ENCODE measurements at places on chromosomes 16 and 17.

GRCh38 chr17:10888858-10889257, 51.0 kb upstream of the PIRT start:
- DNase-seq = no peak

DNA sequence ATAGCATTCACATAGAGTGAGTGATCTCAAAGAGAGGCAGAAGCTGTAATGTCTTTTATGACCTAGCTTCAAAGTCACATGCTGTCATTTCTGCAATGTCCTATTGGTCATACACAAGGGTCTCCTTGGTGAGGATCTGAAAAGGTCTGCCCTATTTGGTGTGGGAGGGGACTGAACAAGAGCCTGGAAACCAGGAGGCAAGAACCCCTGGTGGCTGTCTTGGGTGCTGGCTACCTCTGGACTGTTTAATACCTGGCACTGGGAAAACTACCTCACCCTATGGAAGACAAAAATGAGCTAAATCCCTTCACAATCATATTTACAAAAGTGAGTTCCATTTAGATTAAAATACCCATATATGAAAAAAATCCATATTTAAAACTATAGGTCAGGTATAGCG, 9.0 kb downstream of the KCTD13 start:
- DNase-seq = no peak

- no peak for DNase-seq
Observed at GRCh38 chr17:8445536-8445935, 9.9 kb downstream of the NDEL1 start.

- DNase-seq = no peak
Observed at GRCh38 chr16:86037999-86038925, 139.3 kb downstream of the IRF8 start.

DNA sequence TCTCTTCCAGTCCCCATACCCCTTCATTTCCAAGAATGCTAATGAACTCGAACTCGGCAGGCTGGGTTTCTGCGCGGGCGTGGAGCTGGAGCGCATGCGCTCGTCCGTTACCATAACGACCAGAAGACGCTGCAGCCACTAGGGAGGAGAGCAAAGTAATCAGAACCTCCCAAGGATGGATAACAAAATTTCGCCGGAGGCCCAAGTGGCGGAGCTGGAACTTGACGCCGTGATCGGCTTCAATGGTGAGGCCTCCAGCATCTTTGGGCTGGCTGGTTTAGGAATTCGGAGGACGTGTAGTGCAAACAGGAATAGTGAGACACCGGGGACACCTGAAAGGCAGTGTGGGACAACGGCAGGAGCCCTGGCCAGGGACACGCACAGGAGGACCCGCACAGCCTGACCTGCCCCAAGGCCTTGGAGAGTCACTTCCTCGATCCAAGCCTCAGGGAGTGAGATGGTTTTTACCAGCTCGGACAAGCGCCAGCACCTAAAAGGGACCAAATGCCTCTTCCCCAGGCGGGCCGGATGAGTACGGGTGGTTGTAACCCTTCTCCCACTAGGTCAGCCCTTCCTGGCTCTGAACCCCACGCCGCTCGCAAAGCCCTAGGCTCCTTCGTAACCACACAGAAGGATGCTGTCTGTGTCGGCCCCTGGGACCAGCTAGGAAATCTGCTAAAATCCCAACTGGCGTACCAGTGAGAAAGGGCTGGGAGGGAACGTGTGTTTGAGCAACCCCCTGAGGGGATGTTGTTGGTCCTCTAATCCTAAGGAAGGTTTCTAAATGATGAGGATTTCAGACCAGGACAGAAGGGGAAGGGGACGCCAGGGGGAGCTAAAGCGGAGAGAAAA, at the start of gene CFAP52:
Gene CFAP52, plus strand, starts transcription at position 122 of the 852 bp plus-strand sequence. Its CDS starts 54 bp downstream, at position 176.
- DNase-seq = peak; percentile 81

DNA sequence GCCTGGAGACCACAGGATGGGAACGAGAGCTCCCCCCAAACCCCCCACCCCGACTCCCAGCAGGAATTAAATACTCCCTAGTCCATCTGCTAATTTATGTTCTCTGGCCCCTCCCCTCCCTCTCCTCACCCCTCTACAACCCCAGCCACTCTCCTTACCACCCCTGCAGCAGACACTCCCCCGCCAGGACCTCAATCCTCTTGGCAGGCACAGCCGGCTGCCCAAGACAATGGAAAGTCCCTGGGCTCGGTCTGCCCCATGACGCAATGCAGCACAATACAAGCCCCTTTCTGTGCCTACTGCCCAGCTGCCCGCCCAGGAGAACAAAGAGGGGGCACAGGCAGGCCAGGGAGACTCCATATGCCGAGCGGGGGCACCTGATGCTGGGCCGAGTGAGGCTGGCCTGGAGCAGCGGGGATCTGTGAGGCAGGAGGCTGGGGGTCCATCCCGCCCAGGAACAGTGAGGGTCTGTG, 30.3 kb upstream of the CDC42EP4 start:
- no peak for DNase-seq

- DNase-seq = no peak
Observed at GRCh38 chr17:2233441-2233947, 70.1 kb downstream of the SMG6 start.

DNA sequence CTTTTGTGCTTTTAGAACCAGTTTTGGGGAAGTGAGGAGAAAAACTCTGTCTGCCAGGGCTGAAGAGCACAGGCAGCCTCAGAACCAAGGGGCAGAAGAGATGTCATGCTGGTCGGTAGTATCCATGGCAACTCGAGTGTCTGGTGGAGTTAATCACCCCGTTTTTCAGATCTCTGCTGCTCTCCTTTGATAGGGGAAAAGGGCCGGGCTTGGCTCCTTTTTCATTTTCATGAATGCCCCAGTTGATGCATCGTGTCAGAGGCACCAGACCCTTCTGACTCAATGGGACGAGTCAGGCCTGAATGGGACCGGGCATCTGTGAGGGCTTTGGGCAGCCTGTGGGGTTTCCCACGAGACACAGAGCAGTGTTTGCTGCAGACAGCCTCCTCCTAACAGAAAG, 304.6 kb downstream of the ABCC12 start:
- no peak for DNase-seq

GRCh38 chr17:79878329-79878947, 39.2 kb upstream of the CBX4 start:
- no peak for DNase-seq

DNA sequence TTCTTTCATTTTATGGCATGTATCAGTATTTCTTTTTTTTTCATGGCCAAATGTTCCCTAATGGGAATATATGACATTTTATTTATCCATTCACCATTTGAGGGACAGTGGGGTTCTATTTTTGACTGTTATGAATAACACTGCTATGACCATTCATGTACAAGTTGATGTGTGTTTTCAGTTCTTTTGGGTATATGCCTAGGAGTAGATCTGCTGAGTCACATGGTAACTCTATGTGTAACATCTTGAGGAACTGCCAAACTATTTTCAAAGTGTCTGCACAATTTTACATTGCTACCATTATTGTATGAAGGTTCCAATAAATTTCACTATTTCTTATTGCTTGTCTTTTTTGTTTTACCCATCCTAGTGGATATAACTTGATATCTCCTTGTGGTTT, 223.0 kb downstream of the TANC2 start:
- DNase-seq = no peak

DNA sequence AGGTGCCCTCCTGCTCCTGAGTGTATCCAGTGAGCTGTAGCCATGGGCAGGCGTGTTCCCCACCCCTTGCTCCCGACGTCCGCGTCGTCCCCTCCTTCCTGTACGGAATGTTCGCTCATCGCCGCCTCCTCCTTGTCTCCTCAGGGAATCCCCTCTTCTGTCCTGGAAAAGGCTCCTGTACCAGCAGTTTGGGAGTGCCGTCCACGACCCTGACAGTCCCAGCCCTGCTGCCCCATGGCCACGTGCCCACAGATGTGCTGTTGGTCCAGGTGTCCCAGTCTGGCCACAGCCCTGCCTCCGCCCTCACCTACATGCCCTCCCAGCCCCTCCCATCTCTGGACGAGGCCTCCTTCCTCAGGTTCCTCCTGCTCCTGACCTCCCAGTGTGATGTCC, 30.2 kb downstream of the OR1D5 start:
- no peak for DNase-seq

- DNase-seq = peak; percentile 83
Observed at GRCh38 chr16:31105677-31106213, 2.4 kb upstream of the BCKDK start.

DNA sequence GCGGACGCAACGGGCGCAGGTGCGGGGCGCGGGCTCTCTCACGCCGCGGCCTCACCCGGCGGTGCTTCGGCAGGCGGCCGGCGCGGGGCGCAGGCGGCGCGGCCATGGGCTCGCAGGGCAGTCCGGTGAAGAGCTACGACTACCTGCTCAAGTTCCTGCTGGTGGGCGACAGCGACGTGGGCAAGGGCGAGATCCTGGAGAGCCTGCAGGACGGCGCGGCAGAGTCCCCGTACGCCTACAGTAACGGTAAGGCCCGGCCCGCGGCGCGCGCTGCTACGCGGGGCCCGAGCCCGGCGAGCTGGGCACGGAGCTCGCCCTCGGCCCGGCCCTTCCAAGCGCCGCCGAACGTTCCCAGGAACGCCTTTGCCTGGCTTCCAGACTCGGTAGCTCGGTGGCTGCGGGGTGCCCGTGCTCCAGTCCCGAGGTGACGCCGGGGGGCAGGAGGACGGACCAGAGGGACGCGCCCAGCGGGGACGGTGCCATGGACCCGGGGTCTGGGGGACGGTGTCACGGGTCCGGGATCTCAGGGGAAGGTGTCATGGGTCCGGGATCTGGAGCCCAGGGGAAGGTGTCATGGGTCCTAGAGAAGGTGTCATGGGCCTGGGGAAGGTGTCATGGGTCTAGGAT, 435 bp downstream of the RAB40C start:
- no peak for DNase-seq

DNA sequence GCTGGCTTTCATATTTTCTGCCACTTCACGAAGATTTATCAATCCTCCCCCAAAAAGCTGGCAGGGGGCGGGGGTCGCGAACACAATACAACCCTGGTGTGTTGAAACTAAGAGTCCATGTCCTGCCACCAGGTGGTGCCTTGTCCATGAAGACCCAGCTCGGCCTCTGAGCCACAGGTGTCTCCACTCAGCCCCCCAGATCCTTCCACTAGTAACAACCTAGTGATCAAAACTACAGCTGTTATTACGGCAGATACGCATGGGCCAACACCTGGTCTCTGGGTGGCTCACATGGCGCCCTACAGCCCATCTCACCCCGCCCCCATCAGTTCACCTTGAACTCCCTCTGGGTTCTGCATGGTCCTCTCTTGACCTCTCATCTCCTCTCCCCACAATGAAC, 27.7 kb downstream of the USP7 start:
- peak; percentile 28 for DNase-seq

- DNase-seq = no peak
Observed at GRCh38 chr17:15900871-15901270, 44.1 kb upstream of the ADORA2B start.

- no peak for DNase-seq
Observed at GRCh38 chr16:85935391-85935973, 36.5 kb downstream of the IRF8 start.

GRCh38 chr16:69942627-69943170, 8.4 kb upstream of the CLEC18A start:
- DNase-seq = no peak

DNA sequence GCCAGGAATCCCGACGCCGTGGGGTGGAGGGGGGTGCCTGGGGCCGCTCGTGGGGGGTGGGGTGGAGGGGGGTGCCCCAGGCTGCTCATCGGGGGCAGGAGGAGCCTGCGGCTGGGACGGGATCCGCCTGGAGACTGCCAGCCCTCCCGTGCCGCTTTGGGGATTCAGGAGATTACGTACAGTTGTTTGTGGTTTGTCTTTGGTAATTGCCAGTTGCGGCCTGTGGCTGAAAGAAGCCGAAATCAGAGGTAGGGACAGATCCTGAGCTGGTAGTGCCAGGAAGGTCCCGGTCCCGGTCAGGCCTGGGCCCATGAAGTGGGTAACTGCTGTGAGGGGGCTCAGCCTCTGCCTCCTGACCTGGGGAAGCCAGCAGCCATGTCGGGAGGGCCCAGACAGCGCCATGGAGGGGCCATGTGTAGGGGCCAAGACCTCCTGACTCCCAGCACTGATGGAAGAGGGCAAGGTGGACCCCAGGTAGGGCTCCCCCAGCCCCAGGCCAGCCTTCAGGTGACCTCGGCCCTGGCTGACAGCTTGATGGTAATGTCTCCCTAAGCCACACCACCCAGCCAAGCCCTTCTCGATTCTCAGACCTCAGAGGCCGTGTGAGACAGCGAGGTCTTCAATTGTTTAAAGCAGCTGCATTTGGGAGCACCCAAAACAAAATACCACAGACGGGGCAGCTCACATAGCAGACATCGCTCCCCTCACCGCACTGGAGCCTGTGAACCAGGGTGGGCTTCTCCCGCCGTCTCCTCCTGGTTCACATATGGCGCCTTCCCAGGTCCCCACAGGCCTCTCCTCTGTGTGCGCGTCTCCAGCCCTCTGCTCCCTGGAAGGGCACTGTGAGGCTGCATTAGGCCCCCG, 34.9 kb upstream of the SSTR5 start:
- no peak for DNase-seq

DNA sequence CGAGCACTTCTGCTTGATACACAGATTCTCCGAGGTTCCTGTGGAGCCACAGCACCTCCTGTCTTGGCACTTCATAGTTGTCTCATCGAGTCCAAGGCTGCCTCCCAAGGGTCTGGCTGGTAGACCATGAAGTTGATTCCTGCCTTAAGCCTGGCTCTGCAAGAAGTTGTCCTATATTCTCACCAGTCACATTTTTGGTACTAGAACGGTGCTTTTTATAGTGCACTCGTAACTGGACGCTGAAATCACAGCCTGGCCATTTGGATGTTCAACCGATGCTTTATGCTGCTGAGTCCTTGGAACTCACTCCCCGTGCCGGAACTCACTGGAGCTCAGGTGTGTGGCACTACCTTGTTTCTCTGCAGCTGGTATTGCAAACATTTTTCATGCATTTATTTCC, 35.6 kb downstream of the RMI2 start:
- DNase-seq = no peak

DNA sequence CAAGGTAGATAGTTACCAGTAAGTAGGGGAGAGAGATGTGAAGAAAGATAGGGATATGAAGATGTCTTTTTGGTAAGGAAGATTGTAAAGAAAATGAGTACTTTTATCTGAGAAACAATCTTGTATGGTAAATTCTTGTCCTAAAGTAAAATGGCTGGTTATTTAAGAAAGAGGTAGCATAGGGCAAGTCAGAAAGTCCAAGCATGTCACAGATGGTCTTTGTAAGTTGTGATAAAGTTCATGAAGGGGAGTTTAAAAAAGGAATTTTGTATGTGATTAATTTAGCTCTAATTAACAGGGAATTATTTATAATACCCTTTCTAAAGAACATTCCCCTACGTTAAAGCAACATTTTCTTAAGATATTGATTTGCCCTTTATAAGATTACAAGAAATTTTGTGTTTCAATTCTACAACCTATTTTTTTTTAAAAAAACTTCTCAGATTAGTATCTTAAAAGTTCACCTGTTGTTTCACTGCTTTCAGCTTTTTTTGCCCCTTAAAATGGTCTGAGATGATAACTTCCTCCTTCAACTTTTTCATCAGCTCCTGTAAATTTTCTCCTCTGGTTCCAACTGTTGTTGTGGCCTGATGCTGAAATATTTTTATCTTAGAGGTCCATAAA, 16.2 kb upstream of the CPHXL start:
- DNase-seq = no peak

- DNase-seq = no peak
Observed at GRCh38 chr17:9054126-9054975, 33.0 kb downstream of the NTN1 start.
